ENCODE measurements at places on chromosomes 11 and 22.
A peak's percentile ranks its signal among the peaks of the same experiment; 100 is the strongest.

DNA sequence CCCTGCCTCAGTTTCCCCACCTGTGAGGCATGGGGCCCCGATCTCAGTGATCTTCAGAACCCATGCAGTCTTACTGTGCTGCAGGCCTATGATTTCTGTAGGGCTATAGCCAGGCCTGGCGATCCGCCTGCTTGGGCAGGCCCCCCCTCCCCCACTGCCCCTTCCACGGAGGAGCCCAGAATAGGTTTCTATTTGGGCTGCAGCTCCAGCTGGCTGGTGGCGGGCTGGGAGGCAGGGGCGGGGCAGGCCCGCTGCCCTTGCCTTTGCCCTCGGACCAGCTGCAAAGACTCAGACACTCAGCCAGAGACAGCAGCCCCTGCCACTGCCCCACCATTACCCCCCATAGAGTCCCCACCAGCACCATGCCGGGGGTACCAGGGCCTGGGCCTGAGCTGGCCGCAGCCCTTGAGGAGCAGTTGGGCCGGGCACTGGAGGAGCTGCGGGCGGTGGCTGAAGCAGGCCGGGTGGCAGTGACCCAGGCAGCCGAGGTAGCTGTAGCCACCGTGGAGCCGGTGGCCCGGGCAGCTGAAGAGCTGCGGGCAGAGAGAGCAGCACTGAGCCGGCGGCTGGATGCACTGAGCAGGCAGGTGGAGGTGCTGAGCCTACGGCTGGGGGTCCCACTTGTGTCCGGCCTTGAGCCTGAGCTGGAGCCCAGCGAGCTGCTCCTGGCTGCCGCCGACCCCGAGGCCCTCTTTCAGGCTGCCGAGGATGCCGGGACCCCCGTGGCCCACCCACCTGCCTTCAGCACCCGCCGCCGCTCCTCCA lies 12.2 kb downstream of the SMTN start:
- DNase-seq: no peak

DNA sequence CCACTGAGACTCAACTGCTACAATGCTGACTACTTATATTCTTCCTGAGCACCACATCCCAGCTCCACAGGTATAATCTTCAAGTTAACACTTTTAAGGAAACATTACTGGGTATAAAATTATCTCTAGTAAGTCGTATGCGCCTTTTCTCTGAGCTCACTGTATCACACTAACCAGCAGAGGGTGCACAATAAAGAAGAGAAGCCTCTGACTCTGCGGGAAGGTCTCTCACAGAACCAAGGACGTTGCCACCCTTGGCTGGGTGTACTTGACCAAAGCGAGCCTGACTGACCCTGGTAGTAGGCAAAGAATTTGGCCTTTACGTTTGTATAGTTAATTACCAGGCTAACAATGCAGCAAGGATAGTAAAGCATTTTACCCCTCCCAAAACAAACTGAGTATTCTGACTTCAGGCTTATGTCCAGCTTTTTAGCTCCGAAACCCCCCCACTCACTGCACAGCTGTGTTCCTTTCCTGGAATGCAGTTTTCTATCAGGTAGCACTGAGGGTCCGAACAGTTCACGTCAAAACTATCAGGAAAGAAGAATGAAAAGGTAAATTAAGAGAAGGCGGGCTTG lies at the start of gene BTBD18:
Gene BTBD18, minus strand, starts transcription at position 144 of the 578 bp plus-strand sequence. CDS start 631 bp downstream, outside the sequence.
- peak; percentile 60 for DNase-seq

GRCh38 chr11:11189506-11189905 lies 163.5 kb downstream of the CSNK2A3 start:
- no peak for DNase-seq

- no peak for DNase-seq
Observed at GRCh38 chr11:1943576-1943975, 3.6 kb upstream of the MRPL23 start.

GRCh38 chr11:26993965-26994457 lies at the start of gene FIBIN:
Gene FIBIN (plus strand): TSS chr11:26994112. CDS start chr11:26994527, 415 bp downstream.
- no peak for DNase-seq

- no peak for DNase-seq
Observed at GRCh38 chr11:112605093-112605666, 344.5 kb upstream of the PLET1 start.

- DNase-seq: no peak
Observed at GRCh38 chr11:34439610-34440198, 970 bp downstream of the CAT start.
